ENCODE measurements at places on chromosomes 2 and 18. TPM values are rescaled to one million over a fixed set of nuclear protein-coding genes. Genes with fewer than 3 reads are reported as not detected.

UGT1A10 gene
- not detected for total RNA-seq

DNA sequence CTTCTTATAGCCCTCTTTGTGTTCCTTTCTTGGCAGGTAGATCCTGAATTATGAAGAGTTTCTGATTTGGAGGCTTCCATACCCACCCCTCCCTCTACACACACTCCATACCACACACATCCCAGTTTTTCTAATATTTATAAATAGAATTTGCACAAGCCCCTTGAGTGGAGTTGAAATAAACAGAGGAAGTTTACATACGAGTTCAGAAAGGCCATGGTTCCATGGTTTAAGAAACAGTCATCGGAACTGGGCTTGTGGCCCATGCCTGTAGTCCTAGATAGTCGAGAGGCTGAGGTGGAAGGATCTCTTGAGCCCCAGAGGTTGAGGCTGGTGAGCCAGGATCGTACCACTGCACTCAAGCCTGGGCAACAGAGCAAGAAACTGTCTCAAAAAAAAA lies 62.7 kb upstream of the TANC1 start:
- DNase-seq: no peak

- DNase-seq: no peak
Observed at GRCh38 chr2:172091000-172091641, 5.8 kb downstream of the DLX1 start.

DNA sequence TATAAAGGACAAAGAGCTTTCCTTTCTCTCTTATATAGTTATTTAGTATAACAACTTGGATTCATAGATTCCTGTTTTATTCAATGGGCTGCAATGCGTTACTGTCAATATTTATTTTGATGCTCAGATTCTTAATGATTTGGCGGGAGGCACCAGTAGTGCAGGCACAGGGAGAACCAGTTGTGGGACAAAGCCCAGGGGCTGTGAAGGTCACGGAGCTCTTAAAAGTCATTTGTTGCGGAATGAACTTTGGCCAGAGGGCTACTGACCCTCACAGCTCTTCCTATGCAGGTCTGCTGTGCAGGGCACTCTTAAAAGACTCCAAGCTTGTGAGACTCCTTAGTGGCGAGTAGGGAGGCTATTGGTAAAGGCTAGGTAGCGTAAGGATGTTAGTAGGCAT lies 34.0 kb downstream of the BCL2L11 start:
- DNase-seq: no peak

- DNase-seq: no peak
Observed at GRCh38 chr2:218716070-218716469, 5.4 kb downstream of the TTLL4 start.

DNA sequence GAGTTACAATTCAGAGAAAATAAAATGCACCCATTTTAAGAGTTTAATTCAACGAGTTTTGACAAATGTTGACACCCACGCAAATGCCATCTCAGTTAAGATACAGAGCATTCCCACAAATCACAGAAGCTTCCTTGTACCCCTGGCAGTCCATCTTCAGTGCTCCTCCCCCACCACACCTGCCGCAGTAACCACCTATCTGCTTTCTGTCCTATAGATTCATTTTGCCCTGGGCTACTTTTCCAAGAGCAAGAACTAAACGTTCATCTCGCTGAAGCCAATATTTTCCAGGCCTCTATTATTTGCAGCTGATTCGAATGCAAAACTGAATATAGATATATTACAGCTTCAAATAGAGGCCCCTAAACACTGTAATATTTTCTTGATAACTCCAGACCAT lies 13.4 kb upstream of the HPCAL1 start:
- no peak for DNase-seq

All from mesothelial cell of epicardium (in vitro differentiated cells).